RKO (cell line): ENCODE measurements at places on chromosomes 6 and 20.

DNA sequence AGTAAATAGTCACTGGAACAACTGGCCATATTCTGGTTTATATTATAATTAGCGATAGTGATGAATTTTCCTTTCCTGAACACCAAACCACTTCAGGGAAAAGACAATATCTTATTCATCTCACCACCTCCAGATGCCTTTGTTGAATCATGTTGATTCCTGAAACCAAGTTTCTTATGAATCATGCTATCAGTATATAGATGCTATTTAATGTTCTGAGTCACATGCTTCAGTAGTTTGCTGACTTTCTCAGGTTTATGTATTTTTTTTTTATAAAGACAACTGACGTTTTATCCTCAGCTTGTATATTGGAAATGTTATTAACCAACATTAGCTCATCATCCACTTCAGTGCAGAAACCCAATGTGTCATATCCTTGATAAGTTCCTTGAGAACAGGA, 710.2 kb upstream of the POU3F2 start:
- peak; percentile 63 for DNase-seq

DNA sequence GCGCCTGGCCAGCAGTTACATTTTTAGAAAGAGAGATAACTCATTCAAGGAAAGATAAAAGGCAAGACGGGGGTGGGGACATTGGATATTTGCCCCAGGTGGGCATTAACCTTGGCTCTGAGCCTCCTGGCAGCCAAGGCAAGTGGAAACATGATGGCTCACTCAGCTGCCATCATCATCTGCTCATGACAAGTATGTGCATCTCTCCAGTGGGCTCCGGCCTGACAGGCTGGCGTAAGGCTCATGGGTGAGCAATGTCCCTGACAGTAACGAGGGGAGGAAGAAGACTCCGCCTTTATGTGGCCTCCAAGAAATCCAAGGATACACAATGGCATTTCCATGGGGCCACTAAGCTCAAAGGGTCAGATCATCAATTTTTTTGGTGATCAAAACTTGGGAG, 13.3 kb downstream of the ANKRD60 start:
- DNase-seq: no peak

DNA sequence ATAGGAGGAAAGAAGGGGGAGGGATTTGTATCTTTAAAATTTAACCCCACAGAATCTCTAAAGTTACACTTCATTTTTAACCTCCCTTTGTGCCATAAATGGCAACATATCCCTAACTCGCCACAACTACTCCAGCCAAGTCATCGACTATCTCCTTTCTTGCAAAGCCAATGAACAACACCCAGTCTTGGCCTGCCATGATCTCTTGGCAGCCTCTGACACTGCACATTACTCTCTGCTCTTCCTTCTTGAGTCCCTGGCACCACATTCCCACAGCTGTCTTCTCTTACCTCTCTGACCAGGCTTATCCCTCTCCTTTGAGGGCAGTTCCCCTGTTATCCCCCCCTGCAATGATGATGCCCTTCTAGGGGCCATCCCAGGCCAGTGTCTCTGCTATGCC, 42.5 kb downstream of the MBOAT1 start:
- DNase-seq: no peak

DNA sequence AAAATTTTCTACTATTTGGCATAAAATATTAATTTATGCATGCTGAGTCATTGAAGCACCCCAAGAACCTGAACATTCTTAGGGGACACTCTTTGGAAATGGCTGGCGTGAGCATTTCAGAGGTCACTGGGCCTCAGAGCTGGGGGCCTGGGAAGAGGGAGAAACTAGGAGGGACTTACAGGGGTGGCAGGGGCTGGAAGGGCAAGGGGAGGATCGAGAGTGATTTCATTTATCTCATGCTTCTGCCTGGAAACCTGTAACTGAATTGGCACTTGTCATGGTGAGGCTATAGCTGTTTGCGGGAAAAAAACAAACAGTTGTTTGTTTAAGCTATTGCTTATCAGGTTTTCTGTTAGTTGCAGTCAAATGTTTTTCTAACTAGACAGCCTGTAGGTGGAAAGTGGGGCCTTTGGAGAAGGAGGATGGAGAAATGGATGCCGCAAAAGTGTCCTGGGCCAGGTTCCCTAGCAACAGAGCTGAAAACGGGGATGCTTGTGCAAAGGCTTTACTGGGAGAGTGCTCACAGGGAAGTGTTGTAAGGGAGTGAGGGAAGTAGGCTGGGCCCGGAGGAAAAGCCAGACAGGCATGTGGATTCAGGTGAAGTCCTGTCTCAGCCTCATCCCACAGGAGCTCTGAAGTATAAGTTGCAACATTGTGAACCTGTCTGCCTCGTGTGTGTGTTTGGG, 36.4 kb upstream of the KAT14 start:
- no peak for DNase-seq

GRCh38 chr6:156345700-156346099, 431.5 kb upstream of the ARID1B start:
- no peak for DNase-seq

GRCh38 chr20:17710379-17711266, 10.9 kb downstream of the BANF2 start:
- no peak for DNase-seq

DNA sequence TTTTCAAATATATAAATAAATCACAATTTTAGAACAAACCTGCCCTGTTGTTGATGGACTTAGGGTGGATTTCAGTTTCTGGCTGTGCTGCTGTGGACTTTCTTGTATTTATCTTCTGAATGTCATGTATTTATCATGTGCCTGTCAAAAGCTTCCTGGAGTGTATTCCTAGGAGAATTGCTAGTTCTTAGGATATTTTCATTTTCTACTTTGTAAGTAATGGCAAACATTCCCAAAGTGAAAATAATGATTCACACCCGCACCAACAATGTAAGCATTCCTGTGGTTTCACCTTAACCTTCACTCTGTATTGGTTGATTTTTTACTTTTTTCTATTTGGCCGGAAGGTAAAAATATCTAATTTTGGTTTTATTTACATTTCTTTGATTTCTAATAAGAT, 387.8 kb downstream of the SMOC2 start:
- no peak for DNase-seq

DNA sequence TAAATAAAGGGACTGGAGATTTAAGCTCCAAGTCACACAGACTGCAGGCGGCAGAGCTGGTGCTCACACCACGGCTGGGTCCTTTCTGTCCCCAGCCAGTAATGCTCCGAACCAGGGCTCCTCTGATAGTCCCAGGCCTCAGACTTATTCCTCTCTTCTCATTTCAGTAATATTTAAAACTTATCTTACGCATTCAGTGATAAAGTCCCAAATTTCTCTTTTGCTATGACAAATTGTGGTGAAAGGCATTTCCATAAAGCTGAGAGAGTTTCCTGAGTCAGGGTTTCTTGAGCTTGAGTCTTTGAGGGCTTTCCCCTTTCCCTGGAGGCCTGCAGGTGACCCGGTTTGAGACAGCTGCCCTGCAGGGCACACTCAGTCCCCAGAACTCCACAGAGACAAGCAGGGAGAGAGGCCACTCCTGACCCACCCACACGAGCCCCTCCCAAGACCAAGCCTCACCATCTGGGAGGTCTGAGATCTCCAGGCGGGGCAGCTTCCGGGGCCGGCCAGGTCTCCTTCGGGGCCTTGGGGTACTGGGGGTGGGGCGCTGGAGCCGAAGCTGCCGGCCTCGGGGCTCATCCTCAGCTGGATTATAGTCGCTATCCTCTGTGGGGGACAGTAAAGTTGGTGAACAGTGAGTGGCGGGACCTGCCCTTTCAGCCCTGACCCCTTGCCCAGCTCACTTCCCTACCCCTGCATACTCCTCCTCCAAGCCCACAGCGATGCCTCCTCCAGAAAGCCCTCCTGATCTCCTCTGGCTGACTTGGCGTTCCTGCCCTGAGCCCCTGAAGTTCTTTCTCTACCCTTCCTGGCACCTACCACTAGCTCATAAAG, 6.6 kb downstream of the ZNF335 start:
- DNase-seq: no peak

DNA sequence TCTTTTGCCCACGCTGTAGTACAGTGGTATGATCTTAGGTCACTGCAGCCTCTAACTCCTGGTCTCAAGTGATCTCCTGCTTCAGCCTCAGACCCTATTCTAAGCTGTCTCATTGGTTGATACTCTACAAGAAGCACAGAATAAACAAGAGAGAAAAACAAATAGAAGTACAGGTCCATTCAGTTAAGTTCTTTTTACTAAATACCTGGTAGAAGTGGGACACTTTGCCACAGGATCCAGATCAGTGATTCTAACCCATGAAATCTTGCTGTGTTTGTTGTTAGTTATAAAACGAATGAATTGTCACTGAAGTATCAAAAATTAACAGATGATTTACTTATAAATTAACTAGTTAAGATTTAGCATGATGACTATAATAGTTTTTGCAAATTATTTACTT, 76.7 kb downstream of the SCAND1 start:
- no peak for DNase-seq

DNA sequence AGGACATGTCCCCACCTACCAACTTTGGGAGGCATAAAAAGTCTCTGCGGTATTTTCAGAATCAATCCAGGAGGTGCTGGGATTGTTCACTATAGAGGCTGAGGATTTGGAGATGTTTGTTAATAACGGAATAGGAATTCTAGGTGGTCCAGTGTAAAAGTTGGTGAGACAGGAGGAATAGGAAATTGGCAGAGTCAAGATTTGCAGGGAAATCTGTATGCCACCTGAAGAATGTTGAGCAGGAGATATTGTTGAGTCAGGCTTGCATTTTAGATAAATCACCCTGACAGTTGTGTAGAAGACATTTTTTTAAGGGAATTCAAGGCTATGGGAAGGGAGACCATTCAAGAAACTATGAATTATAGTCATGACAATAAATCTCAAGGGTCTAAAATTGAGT, 124.8 kb downstream of the COL12A1 start:
- DNase-seq: no peak

DNA sequence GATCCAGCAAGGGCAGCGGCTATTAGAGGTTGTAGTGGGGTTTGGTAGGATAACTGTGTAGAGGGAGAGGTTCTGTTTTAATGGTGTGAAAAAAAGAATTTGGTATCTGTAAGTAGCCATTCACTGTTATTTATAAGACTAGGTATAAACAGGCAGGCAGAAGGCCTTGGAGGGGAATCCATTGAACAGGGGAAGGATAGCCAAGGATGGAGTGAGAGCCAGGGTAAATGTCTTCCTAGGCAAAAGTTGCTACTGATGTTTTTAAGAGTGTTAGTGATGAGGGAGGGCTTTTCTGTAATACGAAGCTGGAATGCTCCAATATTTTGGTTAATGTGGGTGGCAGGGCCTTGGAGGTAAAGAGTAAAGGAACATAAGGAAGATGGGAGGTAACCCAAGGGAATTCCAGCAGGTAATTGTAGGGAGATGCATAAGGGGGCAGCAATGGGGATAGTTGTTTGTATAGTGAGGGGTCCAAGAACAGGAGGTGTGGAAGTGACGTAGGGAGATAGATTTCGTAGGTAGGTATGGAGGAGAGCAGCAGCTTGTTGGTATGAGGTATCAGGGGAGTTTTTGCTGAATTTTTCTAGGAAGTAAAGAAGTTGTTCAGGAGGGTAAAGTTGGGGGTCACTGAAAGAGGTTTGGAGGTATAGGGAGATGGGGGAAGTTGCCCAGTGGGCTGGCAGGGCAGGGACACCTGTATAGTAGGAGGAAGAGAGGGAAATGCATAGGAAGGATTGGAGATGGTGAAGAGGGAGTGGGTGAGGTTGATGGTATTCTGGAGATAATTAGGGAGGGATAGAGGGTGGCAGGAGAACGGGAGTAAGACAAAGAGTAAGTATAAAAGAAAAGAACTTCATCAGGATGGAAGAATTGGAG, 752.4 kb upstream of the ADGRB3 start:
- no peak for DNase-seq

GRCh38 chr6:6057442-6058053, 50.8 kb upstream of the NRN1 start:
- DNase-seq: peak; percentile 63

- no peak for DNase-seq
Observed at GRCh38 chr20:21394551-21394950, 2.8 kb downstream of the NKX2-4 start.

GRCh38 chr20:10449270-10449669, 14.2 kb downstream of the SLX4IP start:
- DNase-seq: no peak

GRCh38 chr20:62595491-62595890, 46.8 kb upstream of the SLCO4A1 start:
- peak; percentile 68 for DNase-seq

GRCh38 chr6:131966443-131966842, 15.3 kb upstream of the CCN2 start:
- DNase-seq: no peak

DNA sequence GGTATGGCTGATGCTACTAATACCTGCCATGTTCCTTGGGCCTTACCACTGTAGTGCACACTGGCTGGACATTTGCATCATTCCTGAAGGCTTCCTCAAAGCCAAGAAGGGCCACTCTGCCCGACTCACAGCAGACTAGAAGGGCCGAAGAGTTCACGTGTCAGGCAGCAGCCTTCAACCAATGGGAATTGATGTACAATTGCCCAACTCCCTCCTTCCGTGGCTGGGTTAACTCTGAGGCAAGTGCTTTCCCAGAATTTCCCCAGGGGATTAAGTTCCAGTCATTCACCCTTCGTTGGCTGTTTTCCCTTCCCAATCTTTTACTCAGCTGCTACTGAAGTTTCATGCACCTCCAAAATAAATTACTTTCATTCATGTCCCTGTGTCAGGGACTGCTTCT, 29.8 kb downstream of the PSMB9 start:
- DNase-seq: no peak
